DND-41 (cell line): ENCODE measurements at places on chromosomes 11 and 22.

GRCh38 chr11:46050003-46050461, 71.2 kb downstream of the PHF21A start:
- no peak for DNase-seq

DNA sequence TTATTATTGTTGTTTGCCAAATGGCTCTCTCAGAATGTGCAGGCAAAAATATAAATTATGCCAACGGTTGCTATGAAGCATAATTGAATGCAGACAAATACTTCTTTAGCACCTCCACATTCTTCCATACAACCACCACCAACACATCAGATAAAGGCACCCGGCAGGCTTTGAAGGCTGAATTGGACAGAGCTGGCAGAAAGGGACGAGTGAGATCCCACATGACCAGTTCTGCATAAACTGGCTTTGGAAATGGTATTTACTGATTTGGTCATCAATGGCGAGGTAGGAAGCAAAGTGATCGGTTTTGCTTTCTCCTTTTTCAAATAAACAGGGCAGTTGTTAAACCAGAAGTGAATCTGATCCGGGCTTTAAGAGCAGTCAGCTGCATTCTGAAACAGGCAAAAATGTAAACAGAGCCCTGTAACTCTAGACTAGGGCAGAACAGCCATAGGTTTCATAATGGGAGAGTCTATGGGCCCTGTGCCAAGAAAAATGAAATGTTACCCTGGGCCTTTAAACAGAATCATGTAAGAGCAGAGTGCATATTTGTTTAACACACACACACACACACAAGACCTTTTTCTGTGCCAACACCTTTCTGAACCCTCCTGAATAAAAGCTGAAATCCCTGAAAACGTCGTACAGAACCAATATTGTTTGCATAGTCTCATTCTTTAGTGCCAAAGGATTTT, 97.7 kb downstream of the MPPED2 start:
- DNase-seq, result no peak

DNA sequence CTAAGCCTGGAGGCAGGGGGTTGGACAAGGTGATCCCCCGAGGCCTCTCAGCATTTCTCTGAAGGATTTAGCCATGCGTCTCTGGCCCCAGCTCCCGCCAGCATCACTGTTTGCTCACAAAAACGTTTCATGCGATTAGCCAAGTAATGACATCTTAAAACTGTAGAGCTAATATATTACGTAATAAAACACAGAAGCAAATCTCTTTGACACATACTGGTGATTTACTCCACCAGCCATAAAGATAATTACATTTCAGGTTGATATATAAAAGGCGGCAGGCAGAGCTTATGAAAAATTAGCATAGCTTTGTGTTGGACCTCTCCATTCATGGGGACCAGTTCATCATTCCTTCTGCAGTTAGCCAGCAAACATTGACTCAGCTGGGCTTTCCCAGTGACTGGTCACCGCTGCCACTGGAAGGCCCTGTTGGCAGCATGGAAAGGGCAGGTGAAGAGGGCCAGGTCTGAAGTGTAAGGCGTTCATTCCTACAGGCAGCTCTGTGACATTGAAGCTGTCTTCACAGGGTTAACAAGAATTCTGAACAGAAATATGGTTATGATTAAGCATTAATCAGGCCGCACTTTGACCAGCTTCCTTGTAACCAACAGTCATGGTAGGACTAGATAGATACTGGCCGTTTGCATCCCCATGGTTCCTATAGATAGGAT, 150.3 kb downstream of the NECTIN1 start:
- DNase-seq, result no peak

GRCh38 chr22:27312966-27313855, 488.3 kb downstream of the MN1 start:
- DNase-seq, result no peak

- no peak for DNase-seq
Measured at GRCh38 chr22:22681221-22681739, 36.9 kb downstream of the GGTLC2 start.

DNA sequence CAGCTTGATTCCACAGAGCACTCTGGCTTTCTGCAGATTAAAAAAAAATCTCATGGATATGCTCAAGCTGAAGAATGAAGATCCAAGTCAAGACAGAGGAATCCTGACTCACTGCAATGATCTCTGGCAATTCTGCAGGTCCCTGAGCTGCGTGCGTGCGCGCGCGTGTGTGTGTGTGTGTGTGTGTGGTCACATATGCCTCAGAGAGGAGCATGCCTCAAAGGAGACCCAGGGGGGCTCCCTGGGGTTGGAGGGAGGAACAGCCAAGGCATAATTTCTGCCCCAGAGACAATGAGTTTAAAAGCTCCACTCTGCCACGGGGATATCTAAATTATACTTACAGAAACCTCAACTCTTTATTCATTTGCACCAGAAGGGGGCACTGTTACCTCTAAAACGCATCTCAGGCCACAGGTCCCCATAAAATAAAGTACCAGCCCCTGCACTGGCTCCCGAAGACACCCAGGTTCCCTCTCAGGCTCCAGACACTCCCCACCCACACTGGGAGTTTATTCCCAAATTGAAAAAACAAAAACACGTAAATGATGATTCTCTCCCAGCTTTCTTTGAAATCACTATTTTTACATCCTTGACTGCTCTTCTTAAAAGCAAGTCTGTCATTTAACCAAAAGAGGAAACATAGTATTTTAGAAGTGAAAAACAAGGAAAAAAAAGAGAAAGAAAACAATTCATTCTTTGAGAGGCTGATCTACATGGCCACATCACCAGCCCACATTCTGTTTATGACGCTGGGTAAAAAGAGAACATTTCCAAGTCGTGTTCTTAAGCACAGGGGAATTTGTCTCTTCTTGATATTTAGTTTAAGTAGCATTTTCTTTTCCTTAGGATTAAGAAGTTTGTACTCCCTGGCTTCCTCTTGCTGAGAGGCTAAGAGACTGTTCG, 401.0 kb downstream of the LARGE1 start:
- no peak for DNase-seq

DNA sequence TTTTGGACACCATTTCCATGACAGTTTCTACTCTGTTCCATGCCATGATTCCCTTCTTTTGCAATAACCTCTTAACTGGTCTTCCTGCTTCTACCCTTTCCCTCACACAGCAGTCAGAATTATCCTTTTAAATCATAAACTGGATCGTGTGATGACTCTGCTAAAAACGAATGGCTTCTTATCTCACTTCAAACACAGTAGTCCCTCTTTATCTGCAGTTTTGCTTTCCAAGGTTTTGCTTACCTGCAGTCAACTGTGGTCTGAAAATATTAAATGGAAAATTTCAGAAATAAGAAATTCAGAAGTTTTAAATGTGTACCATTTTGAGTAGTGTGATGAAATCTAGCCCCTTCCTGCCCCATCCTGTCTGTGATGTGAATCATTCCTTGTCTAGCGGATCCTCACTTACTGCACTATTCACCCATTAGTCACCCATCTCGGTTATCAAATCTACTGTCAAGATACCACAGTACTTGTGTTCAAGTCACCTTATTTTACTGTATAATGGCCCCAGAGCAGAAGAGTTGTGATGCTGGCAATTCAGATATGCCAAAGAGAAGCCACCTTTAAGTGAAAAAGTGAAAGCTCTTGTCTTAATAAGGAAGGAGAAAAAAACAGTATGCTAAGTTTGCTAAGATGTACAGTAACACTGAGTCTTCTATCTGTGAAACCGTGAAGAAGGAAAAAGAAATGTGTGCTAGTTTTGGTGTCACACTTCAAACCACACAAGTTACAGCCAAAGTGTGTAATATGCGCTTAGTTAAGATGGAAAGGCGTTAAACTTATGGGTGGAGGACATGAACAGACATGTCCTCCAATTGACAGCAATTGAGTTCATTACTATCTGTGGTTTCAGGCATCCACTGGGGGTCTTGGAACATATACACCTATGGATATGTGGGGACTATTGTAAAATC, 283.0 kb downstream of the DDX10 start:
- no peak for DNase-seq

- DNase-seq, result no peak
Measured at GRCh38 chr11:44416776-44417175, 106.8 kb upstream of the ALX4 start.

DNA sequence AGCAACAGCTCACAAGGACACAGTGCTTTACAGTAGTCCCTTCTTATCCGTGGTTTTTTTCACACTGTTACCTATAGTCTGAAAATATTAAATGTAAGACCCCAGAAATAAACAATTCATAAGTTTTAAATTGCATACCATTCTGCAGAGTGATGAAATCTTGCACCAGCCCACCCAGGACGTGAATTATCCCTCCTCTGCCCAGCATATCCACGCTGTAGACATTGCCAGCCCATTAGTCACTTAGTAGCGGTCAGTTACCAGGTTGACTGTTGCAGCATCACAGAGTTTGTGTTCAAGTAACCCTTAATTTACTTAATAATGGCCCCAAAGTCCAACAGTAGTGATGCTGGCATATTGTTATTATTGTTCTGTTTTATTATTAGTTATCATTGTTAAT, 3.6 kb downstream of the CLTCL1 start:
- no peak for DNase-seq

DNA sequence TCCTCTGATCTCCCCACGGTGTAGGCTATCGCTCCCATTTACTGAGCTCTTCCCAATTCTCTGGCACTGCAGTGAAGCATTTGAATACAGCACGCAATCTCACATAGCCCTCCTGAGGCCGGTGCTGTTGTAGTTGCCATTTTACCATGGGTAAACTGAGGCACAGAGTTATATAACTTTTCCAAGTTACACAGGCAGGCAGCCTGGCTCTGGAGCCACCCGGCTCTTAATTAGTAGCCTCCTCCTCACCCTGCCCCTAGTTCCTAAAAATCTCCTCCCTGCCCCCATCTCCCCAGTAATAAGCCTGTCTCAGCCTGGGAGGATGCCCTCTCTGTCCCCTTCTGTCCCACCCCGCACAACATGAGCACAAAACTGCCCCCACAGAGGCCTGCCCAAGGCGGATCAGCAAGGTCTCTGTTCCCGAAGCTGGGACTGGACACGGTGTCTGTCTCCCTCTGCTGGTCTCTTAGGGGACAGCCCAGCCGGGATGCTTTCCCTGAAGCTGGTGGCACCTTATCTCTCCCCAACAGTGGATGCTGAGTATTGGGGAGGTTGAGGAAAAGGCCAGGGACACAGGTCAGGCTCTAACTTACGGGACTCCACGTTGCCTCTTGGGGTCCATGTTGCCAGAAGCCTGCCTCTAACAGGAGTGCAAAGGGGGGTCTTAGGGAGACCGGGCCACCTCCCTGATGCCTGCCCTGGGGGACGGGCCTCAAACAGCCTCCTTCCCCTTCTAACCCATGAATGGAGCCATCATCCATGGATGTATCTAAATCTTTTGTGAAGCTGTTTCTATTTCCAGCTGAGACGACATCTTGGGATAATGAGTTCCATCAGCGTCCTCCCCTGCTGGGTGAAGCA, 9.1 kb upstream of the CLCF1 start:
- DNase-seq, result peak; percentile 84

DNA sequence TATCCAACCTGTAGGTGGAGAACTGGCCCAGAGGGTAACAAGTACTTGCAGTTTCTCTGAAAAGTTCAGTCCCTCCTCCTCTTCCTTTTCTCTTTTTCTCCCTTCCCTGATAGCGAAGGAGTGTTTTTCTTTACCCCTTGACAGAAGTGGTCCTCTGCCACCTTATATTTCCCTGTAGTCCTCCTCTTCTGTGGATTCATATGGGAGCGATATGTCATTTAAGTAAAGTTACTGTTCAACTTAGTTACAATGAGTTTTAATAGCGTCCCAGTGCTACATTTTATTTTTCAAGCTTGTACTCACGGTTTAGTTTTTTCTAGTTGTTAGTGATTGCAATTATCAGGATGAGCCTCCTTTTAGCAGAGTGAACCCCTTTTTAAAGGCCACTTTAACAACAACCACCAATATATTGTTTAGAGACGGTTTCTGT, 1.4 kb downstream of the PCF11 start:
- DNase-seq, result no peak

DNA sequence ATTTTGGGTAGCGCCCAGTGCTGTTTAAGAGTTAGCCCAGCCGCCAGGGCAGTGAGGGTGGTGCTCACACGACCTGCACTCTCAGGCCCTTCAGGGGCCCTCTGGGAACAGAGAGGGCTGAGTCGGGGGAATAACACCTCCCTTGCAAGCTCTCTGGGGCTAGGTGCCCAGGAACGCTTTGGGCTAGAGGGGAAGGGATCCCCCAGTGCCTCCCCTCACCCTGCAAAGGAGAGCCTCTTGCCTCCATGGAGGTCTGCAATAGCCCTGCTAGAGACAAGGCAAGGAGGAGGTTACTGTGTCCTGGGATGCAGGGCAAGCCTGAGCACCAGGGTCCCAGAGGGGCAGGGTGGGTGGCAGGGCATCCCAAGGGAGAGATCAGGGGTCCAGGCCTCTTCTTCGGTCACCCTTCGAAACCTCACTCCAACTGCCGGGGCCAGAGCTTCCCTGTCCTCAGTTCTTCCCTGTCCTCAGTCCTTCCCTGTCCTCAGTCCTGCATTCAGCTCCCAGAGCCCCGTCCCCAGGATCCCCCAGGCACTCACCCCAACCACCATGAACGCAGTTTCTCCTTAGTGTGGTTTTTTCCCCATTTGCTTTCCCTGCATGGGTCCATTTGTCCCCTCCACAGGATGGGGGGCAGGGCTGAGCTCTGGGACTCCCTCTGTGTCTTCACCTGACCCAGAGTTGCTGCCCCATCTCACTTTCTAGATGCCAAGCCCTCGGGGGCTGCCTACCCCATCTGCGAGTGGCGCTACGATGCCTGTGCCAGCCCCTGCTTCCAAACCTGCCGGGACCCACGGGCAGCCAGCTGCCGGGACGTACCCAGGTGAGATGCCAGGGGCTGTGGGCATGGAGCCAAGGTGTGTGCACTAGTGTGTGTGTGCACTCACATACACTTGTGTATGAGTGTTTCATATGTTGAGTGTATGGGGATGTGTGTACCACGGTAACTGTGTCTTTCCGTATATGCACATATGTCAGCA, 60.8 kb downstream of the OTOG start:
- no peak for DNase-seq

DNA sequence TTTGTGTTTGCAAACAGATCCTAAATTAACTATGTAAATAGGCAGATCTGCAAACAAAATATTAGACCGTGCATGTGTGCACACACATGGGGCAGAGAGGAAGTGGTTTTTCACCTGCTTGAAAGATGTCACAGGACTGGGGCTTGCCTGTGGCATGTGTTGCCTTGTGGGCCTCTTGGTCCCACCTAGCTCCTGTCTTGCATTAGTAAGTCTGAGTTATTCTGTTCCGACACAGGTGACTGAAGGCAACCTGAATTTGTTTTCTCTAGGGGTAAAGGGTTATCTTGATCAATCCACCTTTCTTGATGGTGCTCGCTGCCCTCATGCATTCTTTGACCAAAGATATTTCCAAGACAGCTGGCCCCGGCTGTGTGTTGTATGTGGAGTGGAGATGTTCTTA, 667.5 kb downstream of the NTM start:
- DNase-seq, result no peak
